RWPE1 (cell line): ENCODE measurements at places on chromosomes 2 and 18.
A peak's percentile ranks its signal among the peaks of the same experiment; 100 is the strongest.

GRCh38 chr2:11326677-11327211, 17.7 kb downstream of the ROCK2 start:
- DNase-seq, result no peak

- DNase-seq, result no peak
These were observed 108.7 kb upstream of the ATL2 start for GRCh38 chr2:38485734-38486133.

DNA sequence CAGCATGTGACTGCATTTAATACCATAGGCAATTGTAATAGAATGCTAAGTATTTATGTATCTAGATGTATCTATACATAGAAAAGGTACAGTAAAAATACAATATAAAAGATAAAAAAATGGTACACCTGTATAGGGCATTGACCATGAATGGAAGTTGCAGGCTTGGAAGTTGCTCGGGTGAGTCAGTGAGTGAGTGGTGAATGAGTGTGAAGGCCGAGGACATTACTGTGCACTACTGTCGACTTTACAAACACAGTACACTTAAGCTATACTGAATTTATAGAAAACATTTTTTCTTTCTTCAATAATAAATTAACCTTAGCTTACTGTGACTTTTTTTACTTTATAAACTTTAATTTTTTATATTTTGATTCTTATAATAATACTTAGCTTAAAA, 8.9 kb downstream of the DIS3L2 start:
- DNase-seq, result no peak

GRCh38 chr2:195151711-195152110, 505.3 kb upstream of the SLC39A10 start:
- no peak for DNase-seq

DNA sequence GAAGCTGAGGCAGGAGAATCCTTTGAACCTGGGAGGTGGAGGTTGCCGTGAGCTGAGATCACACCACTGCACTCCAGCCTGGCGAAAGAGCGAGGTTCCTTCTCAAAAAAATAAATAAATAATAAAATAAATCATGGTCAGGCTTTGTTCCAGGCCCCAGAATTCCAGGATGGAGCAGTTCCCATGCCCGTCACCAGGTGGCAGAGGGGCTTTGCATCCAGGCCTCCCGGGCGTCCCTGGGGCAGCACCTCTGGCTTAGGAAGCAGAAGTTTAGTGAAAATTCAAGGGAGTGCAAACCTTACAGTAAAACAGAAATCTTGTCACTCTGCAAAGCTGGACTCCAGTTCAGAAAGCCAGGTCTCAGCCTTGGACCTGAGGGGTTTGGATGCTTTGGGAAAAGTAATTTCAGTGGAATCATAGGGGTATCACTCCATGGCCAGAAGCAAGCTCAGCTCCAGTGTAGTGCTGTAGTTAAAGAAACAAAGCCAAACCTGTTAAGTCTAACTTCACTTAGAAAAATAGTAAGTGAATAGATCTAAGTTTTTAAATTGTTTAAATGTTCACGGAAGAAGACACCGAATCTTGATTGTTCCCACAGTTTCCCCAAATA, 512.7 kb downstream of the CMPK2 start:
- DNase-seq, result peak; percentile 13

GRCh38 chr2:120591572-120591971, 144.1 kb upstream of the GLI2 start:
- DNase-seq, result no peak

DNA sequence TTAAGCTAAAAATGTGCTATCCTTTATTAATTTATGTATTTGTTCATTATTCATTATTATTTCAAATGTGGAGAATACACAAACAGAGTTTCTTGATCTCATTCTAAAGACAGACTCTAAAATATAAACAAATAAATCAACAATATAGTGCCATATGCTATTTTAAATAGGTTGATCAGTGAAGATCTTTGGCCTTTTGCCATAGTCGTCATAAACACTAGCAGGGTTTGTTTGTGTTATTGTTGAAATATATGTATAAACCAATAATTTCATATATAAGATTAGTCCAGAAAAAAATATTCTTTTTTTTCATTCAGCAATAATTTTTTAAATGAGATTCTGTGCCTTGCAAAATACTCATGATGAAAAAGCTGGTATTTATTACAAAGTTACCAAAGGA, 62.1 kb upstream of the KYNU start:
- no peak for DNase-seq

GRCh38 chr18:54859667-54860421, 31.6 kb downstream of the RAB27B start:
- no peak for DNase-seq

DNA sequence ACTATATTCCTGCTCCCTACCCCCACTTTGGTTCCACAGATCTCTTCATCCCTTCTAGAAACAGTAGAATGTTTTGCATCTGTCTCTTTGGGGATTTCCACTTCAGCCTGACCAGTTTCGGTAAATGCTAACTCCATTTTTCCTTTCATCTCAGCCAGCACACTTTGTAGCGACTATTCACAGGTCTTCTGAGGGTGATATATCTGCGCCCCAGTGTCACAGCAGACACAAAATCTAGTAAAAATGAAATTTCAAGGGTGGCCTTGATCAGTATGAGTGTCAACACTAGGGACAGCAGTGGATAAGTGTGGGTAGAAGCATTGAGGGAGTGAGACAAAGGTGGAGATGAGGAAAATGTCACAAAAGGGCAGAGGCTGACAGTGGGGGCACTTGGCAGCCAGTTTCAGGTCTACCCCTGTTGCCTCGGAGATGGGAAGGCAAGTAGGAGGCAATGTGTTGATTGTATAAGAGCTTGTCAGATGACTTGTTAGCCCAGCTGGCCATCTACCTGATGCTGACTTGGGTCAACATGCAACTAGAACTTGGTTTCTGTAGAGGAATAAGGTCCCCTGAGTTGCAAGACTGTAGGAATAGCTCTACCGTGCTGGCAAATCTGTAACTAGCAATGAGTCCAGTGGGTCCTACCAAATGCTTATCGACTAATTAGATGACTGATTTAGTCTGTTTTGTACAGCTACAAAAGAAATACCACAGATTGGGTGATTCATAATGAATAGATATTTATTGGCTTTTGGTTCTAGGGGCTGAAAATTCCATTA, 60.7 kb downstream of the CXCR4 start:
- DNase-seq, result no peak

- no peak for DNase-seq
These were observed 2.0 kb downstream of the TCF4 start for GRCh38 chr18:55585920-55586561.

DNA sequence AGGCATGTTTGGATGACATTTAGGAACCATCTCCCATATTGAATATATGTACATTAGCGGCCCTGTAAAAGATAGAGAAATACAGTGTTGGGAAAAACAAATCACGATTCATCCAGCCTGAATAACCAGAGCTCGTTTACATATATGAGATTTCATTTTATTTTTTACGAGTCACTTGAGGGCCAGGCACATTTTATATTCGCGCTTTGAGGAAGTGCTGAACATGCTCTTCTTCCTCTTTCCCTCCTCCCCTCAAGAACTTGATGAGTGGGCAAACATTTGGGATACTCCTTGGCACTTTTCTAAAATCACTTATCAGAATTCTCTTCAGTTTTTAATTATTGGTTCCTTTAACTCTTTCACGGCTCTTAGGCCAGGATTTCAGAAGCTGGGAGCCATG, 268.0 kb upstream of the TANK start:
- no peak for DNase-seq

DNA sequence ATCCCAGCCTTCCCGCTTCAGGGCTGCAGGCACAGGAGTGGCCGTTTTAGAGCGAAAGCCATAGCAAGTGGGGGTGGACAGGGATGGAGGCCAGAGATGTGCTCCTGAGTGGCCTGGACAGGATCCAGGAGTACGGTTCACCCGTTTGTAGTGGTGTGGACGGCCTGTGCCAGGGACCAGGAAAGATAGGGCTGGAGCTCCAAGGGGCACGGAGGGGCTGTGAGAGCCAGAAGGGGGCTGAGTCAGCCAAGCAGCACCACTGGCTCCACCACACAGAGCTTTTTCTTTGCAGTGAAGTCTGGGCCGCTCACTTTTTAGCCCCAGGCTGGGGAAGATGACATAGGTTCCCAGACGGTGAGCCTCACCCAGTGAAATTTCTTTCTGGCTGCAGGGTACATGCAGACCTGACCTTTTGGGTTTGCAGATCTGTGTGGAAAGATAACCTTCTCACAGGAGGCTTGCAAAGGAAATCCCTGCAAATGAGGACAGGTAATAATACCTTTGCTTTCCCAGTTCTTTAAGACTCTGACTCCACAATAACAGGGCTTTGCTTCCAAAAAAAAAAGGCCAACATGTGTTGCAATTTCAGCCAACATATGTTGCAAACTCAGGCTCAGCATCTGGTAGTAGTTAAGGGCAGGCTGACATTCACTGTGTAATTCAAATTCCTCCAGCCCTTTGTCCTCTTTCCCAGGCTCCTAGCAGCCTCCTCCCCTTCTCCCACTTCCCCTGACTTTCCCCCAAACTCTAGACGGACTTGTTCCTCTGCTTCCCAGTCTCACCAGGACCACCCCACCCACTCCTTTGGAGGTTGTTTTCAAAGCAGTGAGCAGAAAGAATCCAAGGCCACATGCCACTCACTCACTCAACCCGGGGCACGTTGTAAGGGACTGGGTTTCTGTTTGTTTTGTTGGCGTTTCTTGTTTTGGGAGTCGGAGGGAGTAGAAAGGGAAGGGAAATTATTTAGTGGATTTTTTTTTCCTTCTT, 20.3 kb upstream of the LAPTM4A start:
- peak; percentile 81 for DNase-seq

DNA sequence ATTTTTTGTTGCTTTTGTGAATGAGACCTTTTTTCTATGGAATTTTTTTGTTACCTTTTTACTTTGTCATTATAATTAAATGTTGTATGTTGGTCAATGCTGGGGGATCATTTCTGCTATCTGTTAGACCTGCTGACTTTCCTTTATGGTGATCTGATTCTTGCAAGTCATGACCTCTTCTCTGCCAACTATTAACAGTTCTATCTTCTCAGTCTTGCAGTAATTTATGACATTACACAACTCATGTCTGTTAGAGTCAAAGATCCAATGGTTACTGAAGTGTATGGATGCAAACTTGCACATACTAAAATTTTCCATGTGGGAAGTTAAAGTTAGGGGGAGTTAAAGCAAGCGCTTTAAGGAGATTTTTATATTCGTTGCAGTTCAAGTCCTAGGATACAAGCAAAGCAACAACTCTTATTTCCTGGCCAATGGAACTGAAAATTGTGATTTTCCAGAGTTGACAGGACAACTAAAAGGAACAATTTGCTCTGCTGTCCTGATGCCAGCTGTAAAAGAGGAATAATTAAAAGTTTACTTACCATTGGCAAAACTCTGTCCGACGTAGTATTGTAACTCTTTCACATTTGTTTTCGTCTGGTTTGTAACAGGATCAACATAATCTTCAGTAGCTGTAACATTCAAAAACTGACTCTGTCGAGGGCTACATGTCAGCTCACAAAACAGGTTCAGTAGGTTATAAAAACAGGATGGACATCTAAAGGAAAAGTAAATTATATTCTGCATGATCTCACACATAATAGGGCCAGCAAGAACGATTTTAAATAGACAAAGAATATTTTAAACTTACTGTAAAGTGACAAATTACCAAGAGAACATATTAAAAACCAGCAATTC, 17.8 kb downstream of the NPC1 start:
- no peak for DNase-seq

DNA sequence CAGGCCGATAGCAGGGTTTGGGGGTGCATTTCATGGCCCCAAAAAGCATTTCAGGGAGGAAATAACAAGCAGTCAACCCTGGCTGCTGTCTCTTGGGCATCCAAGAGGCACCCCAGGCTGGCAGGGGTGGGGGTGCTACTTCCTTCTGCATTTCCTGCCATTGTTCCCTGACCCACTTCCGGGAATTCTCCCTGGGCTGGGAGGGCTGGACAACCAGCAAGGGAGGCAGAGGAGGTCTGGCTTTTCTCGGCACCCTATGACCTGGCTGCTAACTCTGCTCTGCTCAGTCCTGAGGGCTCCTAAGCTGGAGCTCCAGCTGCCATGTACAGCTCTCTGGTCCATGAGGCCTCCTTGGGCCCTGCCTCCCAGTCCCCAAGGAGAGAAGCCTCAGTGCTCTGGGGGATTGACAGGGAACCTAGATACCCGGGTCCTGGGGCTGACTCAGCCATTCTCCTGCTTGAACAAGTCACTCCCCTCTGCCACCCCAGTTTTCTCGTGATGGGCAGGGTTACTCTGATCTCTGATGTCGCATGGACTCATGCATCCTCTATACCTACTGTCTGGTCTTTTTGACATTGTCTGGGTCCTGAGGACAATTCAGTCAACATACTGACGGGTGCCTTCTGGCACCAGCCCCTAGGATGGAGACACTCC, 47.2 kb downstream of the DYSF start:
- DNase-seq, result no peak

DNA sequence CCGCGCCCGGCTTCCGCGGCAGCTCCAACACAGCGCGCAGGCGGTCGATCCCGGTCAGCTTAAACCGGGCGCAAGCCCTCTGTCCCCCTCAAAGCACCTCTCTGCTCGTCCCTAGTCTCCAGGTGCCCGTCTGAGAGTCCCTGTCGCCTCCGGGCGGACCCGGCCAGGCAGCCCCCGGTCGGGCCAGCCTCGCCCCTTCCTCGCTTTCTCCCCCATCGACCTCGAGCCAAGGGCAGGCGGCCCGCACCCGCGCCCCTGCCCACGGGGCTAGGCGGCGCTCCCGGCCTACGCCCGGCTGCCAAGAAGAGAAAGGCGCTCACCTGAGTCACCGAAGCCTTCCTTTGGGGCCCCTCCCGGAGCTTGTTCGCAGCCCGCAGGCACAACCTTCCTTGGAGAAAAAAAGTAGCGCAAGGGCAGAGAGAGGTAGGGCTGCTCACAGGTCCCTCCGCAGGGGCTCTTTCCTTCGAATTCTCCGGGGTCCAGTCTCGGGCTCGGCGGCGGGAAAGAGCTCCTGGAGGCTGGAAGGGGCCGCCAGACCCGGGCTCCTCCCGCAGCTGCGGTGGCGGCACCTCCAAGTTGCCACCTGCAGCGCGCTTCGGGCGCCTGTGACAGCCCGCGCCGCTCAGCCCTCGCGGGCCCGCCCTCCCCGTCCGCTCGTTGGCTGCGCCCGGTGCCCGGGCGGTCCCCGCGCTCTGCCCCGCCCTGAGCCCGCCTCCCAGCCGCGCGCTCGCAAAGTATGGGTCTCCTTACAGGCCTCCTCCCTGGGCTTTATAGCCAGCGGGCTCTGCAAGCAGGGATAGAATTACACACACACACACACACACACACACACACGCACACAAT, 86.5 kb upstream of the EPB41L3 start:
- peak; percentile 20 for DNase-seq

GRCh38 chr2:77001895-77002294, 520.3 kb downstream of the LRRTM4 start:
- DNase-seq, result no peak

DNA sequence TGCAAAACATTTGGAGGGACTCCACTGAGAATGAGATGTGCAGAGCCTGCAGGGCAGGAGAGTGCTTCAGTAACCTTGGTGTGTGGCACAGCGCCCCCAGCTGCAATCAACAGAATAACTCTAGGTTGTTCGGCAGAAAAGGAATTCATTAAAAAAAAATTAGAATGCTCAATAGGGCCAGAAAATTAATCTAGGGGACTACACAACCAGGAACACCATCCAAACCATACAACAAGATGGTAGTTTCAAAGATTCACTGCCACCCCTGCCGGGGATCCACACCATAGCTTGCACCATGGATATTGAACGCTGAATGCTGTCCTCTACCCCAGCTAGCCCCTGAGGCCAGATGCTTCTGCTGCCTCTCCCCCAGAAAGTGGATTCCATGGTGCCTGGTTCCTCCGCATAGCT, 50.1 kb downstream of the THUMPD2 start:
- peak; percentile 44 for DNase-seq

GRCh38 chr18:63253014-63253413, 66.6 kb downstream of the BCL2 start:
- DNase-seq, result no peak

GRCh38 chr2:214630402-214631045, 179.0 kb downstream of the BARD1 start:
- DNase-seq, result no peak

GRCh38 chr2:174662459-174662858, 64.9 kb upstream of the WIPF1 start:
- peak; percentile 14 for DNase-seq
